ENCODE measurements at places on chromosomes 7 and 10. TPM values are rescaled to one million over a fixed set of nuclear protein-coding genes. Genes with fewer than 3 reads are reported as not detected.

GRCh38 chr10:88583584-88583957, 453 bp upstream of the RNLS start:
- DNase-seq: no peak

GRCh38 chr7:158568974-158569857, 18.4 kb downstream of the PTPRN2 start:
- no peak for DNase-seq

- no peak for DNase-seq
Observed at GRCh38 chr7:45390731-45391130, 183.4 kb upstream of the ADCY1 start.

- no peak for DNase-seq
Observed at GRCh38 chr7:50660040-50660829, 95.0 kb upstream of the DDC start.

DNA sequence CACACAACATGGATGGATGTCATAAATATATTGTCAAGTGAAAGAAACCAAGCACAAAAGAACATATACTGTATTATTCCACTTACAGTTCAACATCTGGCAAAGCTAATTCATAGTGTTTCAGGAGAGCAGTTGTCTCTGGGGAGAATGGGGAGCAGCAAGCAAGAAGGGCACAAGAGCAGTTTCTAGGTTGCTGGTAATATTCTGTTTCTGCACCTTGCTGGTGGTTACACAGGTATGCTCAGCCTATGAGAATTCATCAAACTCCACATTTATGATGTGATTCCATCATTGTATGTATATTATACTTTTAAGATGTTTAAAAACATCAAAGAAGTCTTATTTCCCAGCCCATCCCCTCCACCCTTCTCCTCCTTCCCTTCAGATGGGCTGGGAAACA, 18.1 kb upstream of the PALS2 start:
- DNase-seq: no peak

DNA sequence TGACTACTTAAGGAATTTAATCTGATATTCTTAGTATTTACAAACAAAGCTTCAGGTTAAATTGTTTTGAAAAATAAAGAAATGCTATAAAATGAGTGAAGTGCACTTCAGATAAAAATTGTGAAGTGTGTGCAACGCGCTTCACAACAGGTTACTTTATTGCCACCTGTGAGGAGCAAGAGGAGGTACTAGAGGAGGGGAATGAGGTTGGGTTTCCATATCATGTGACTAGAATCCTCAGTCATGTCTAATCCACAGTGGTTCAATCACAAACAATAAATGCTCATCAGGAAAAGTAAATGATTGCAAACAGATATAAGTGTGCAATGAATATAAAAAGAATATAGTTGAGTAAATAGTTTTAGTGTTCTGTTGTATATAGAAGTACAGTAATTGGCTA, 34.5 kb upstream of the CD36 start:
- no peak for DNase-seq

HOXA6 gene
- total RNA-seq: 8.3 TPM

Data from NCI-H460 (cell line).